CD4-positive, alpha-beta T cell treated with Interleukin-1 beta for 1 hour (primary cell): ENCODE measurements at places on chromosomes 1 and 21.
A peak's percentile ranks its signal among the peaks of the same experiment; 100 is the strongest.

DNA sequence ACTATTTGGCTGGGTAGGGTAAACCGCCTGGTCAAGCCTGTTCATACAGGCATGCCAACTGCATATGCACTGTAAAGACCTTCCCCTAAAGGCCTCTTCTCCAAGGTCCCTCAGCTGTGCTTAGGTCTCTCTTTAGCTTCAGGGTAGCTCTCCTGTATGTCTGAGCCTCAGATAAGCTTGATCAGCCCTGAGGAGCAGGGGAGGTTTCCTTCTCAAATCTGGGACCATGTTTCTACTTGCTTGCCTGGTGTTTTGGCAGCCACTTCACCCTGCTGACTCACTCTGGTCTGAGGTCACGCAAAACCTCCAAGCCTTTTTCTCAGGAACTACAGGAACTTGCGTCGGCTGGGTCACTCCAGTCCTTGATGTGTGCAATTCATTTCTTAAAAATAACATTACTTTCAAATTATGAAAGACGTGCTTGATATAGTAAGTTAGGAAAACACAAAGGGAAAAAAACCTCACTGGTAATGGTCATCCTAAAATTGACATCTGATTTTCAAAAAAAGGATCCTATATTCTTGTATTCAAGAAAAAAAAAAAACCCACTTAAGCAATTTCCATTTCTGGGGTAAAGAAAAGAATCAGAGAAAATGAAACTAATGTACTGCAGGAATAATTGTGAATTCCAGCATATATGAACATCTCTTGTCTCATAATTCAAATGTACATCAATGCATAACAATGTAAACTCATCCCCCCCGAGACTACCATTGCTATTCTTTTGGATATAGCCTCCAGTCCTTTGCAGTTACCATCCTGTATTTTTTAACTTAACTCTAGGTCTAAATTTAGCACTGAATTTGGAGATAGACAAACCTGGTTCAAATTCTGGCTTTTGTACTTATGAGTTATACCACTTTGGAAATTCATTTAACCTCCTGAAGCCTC lies 24.8 kb upstream of the RNF19B start:
- DNase-seq: peak; percentile 77

DNA sequence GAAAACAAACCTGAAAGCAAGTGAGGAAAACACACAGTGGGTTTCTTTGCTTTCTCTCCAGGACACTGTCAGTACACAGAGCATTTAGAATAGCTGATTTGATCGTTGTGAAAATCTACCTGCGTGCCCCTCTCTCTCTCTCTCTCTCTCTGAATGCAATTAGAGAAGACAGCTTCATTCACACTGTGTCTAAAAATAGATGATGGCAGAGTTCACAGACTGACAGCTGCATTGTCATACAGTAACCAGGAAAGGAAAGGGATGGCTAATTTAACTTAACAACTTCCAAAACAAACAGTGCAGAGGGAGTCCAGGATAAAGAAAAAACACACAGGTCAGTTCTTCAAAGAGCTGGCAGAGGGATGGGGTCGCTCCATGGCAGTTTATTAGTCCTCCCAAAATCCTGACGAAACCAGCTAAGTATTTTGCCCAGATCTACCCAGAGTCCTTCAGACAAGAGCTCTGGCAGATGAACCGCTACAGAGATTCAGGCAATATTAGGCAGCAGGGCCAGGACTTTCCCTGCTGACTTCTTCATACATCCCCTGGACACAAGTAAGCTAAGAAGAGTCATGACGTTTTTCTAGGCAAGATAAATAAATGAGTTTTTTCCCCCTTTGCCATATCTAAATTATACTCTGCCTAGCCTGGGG lies 58.9 kb downstream of the WLS start:
- no peak for DNase-seq

DNA sequence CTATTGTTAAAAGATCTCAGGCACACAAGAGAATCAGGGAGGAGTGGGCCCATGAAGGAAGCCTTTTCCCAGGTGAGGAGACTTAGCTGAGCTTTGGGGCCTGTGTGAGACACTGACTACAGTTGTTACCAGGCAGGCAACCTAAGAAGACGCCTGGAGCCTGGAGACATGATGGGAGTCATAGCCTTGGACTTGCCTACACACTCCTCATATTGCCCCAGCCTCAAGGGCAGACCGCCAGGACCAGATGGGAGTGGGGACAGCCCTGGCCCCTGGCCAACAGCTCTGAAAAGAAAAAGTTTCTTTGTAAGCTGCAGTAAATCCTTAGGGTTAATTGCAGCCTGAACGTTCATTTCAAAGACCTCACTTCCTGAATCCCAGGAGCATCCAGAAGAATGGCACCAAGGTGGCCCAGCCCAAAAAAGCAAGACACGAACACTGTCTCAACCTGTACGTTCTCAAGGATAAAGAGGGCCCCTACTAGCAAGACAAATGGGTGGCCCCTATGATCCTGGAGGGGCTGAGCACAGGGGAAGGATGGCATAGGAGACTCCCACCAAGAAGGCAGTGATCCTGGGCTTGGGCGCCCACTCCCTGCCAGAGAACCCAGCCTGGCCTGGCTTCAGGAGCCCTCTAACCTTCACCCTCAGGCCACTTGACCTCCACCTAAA lies 33.2 kb upstream of the BTG2 start:
- no peak for DNase-seq

- no peak for DNase-seq
These were observed 200.6 kb downstream of the RGS7 start for GRCh38 chr1:241156231-241156965.

GRCh38 chr1:42735477-42736105 lies 4.4 kb downstream of the CLDN19 start:
- no peak for DNase-seq

DNA sequence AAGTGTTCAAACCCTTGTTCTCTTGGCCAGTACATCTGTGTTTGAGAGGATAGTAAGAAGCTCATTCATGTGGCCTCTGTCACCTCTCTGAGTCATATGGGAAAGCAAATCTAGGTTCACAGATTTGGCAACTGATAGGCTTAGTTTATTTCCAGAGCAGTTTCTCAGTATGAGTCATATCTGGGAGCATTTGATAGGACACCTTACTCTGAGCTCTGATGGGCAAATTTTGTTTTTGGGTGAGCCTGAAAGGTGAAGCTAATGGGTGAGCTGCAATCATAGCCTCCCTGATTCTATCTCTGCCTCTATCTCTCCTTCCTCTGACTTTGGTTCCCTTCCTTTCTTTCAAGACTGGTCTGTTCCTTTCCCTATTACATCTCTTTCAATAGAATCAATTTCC lies 134.4 kb downstream of the S1PR1 start:
- DNase-seq: no peak

- no peak for DNase-seq
These were observed 835 bp downstream of the C1orf52 start for GRCh38 chr1:85258536-85259117.

DNA sequence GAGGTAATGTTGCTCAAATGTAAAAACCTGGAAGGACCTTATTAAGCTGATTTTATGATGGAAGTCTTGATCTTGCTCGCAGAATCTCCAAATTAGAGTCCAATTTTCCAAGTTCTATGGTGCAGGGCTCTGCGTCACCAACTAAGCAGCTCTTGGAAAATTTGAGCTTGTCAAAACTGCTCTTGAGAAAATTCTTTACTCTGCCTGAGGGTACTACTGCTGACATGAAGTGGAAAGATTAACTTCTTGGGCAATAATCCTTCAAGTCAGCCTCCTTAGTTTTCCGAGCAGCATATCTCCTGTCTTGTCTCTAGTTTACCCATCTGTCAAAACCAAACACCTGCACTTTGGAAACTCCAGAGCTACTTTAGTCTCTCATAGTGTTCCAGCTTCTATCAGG lies 293.7 kb downstream of the KCTD3 start:
- DNase-seq: no peak

DNA sequence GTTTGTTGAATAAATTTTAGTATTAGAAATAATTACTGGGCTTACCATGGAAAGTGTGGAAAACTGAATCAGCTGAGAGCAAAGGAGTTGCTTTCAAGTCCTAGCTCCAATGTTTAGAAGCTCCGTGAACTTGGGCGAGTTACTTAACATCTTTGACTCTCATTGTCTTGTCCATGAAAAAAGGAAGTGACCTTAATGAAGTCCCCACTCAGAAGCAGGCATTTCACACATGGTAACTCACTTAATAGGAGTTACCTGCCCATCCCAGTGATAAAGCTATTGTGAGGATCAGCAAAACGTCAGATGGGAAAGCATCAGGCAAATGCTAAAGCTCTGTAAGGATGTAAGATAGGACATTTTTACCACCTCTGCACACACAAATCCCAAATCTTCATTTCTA lies 34.0 kb upstream of the GADD45A start:
- DNase-seq: no peak

DNA sequence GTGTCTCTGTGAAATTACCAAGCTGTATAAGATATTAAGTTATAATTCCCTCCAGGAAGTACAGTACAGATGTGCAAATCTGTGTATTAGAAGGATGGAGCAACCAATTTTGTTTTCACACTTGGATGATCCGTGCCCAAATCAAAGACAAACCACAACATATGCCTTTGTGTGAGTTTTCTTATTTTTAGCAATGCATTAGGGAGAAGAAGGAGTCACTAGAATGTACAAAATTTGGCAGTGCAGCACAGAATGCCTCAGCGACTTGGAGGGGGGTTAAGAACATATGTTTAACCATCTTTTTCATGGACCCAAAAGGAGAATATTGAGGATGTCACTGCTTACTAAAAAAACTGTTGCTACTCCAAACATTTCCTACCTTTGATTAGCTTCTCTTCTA lies 45.3 kb downstream of the DAB1 start:
- no peak for DNase-seq
